ENCODE measurements at places on chromosomes 11 and 22.

- no peak for DNase-seq
These were observed at the start of gene SOX6 for GRCh38 chr11:16356057-16356760. TSS of gene SOX6 (minus strand) at chr11:16356546. CDS start at chr11:16341248, 15,298 bp downstream.

DNA sequence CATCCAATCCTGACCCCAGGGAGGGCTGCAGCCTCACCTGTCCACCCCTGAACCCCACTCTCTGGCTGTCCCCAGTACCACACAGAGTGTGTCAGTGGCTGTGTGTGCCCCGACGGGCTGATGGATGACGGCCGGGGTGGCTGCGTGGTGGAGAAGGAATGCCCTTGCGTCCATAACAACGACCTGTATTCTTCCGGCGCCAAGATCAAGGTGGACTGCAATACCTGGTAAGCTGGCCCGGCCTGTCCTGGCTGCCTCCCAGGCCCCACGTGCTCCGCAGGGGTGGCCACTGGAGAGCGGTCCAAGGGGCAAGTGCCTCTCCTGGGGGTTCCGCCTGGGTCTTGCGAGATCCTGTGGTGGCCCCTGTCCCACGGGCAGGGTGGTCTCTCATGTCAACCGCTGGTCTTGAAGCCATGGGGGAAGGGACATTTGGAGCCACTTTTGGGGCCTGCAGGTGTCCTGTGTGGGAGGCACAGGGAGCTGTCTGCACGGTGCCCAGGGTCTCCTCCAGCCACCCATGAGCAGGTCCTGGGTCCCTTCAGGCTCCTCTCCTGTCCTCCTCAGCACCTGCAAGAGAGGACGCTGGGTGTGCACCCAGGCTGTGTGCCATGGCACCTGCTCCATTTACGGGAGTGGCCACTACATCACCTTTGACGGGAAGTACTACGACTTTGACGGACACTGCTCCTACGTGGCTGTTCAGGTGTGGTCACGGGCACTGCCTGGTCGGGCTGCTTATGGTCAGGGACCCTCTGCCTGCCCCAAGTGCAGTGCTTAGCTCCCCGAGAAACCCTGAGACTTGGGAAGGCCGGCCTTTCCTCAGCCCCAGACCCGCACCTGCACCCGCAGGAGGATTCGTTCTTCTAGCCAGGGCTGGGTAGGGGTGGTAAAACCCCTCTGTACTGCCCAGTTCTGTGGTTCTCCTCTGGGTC lies 11.8 kb downstream of the MUC2 start:
- DNase-seq: no peak

DNA sequence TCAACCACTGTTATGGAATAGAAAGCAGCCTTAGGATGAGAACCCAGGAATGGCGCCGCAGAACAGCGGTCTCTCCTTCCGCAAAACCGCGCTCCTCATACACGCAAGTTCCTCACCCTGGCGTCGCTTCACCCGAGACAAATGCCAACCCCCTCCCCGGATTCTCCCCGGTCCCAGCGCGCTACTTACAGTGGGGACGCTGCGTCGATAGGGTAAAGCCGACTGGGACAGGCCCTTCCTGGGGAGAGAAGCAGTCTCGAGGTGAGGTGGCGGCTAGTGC lies 287 bp downstream of the RPS13 start:
- no peak for DNase-seq

- no peak for DNase-seq
These were observed 45.0 kb downstream of the CBL start for GRCh38 chr11:119251114-119251513.

DNA sequence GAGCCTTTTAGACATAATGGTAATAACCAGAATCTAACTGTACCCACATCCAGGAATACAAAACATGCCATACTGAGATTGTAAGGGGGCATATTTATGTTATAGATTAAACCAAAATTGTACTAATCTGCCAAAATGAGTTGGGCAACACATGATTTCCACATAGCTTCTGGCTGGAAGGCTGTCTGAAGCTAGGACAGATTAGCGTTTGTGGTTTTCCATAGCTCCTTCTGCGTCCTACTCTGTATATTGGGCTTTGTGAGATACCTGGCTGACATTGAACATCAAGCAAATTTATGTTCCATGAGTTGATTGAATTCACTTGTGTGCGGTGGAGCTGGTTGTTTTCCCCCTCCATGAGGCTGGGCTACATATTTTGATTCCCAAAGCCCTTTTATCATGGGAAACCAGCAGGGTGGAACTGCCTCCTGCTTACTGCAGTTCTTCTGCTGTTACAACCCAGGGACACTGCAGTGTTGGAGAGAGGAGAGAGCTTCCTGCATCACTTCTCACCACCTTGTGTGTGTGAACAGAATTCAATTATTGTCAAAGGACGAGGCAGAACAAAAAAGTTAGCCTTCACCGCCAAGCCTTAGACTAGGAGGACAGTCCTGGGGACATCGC lies 114.9 kb downstream of the C11orf91 start:
- DNase-seq: no peak

- no peak for DNase-seq
These were observed 79.7 kb downstream of the DGCR2 start for GRCh38 chr22:19042285-19043120.

- no peak for DNase-seq
These were observed 21.5 kb downstream of the POLR3H start for GRCh38 chr22:41522813-41523212.

Data from activated naive CD4-positive, alpha-beta T cell treated with Interleukin-2 at 50 U/mL for 16 hours (primary cell).